ENCODE measurements at places on chromosomes 11 and 22.

- DNase-seq: no peak
Measured at GRCh38 chr11:34337016-34337415, 20.8 kb downstream of the ABTB2 start.

GRCh38 chr11:13993096-13993765 is 30.7 kb downstream of the SPON1 start:
- no peak for DNase-seq

- no peak for DNase-seq
Measured at GRCh38 chr11:74678591-74679512, 52.4 kb downstream of the CHRDL2 start.

- no peak for DNase-seq
Measured at GRCh38 chr11:37141707-37142106, 543.7 kb upstream of the RAG2 start.

DNA sequence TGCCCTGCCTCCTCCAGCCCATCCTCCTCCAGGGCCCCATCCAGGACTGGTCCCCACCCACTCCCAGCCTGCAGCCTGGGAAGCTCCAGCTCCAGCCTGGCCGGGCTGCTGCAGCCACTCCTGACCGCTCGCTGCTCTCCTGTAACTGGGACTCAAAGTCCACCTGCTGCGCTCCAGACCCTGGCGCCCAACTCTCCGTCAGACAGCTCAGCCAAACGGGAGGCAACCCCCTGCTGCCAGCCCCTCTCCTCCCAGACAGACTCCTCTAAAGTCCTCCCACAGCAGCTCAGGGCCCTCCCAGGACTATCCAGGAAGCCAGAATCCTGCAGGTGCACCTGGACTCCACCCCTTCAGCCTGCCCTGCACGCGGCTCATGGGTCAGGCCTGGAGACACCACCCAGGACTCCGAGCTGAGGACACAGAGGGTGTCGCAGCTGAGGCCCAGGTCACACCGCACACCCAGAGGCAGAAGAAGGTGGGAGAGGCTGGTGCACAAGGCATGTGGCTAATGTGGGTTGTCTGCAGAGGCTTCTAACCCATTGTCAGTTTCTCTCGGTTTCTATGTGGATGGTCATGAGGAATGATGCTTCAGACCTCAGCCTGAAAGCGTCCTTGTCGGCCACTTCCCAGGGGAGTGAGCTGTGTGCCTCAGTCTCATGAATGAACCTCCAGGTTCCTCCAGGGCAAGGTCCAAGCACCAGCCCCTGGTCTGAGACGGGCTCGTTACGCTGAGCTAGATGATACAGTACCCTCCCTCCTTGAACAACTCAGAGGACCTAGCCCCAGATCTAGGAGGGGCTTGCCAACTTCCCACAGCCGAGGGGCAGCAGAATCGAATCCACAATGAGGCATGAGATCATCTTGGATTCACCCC is 1514.8 kb downstream of the TBC1D22A start:
- no peak for DNase-seq

GRCh38 chr11:36092314-36093030 is 148.6 kb downstream of the LDLRAD3 start:
- DNase-seq: no peak

DNA sequence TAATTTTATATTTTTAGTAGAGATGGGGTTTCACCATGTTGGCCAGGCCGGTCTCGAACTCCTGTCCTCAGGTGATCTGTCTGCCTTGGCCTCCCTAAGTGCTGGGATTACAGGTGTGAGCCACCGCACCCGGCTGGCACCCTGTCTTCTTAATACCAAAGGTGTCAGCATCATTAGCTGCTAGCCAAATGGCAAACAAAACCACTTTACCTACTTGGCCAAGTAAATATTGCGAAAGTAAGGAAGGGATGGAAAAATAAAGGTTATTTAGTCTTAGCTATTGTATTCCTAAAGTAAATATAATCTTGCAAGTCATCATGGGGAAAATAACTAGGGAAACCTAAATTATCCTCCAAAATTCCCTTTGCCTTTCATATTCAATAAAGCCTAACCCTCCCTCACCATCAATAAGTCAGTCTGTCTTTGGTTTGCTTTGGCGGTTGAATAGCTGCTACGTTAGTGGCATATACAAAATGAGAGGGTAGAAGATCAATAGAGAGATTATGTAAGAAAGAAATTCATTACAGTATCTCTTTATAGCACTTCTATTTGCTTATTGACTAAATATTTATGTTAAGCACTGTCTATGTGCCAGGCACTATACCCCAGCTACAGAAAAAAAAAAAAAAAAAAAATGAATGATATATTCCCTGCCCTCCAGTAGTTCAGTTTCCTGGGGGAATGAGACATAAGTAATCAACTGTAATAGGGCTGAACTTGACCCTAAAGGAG is 40.2 kb upstream of the CFAP300 start:
- DNase-seq: no peak

- DNase-seq: no peak
Measured at GRCh38 chr22:38067028-38067415, 9.8 kb downstream of the PICK1 start.

DNA sequence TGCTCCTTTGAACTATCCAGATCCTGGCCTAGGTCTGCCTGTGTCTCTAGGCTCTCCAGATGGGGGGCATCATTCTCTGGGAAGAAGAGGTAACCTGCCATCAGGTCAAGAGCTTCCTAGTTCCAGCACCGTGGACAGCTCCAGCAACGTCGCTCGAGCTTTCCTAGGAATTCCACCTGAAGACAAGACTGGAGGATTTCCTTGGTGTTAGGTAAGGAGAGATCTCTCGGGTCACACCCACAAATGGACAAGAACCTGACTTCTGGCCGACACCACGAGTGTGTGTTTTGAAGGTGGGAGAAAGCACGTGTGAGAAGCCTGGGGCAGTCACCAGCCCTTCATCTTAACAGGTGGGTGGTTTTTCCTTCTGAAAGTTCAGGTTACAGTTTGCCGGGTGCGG is 1.2 kb downstream of the PRG3 start:
- no peak for DNase-seq

DNA sequence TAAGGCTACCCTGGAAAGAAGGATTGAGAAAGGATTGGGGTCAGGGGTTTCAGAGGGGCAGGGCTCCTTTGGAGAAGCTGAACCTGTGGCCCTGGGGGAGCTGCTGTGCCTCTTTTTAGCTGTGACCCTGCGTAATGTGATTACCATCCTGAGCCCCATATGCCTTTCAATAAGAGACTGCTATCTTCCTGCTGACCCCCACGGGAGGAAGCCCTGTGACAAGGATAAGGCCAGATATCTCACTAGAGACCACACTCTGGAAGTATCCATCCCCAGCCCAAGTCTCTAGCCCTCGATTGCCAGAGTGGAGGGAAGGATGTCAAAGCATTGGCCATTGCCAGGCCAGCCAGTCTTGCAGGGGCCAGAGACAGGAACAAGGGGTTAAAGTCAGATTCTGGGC is 4.8 kb upstream of the SLC39A13 start:
- DNase-seq: no peak

DNA sequence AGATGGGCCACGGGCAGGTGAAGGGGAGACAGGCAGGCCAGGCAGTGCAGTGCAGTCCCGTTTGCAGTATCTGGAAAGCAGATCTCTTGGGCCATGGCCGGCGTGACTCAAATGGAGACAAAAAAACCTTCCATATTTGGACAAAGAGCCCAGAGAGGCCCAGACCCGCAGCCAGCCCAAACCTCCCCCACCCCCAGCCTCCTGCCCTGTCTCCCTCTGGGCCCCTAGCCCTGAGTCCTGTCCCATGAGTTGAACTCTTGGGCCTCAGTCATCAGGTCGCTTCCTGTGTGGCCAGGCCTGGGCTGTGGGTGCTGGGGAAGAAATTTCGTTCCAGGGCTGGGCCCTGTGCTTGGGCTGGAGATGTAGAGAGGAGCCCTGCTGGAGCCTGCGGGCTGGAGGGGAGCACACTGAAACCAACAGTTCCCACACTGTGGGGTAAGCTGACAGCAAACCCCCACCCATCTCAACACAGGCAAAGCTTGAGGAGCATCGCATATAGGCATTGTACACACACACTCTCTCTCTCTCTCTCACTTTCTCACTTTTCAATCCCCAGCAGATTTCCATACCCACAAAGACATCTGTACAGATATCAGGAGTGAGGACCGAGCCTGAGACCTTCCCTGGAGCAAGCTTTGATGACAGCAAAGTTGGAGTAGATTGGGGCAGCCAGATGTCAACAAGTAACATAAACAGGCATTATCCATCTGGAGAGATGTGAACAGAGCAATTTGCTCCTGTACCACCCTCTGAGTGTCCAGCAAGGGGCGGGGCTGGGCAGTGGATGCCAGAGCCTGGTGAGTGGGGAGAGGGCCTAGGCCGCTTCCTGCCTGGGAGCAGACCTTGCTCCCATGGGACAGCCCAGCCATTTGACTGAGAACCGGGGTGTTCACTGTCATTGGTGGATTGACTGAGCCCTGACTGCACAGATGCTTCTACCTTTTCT is 17.2 kb downstream of the ARHGEF17 start:
- DNase-seq: no peak

GRCh38 chr22:46262449-46263215 is 511 bp downstream of the PKDREJ start:
- no peak for DNase-seq

GRCh38 chr11:92495107-92495793 is 270.6 kb downstream of the FAT3 start:
- no peak for DNase-seq

GRCh38 chr11:31802990-31803812 is 7.9 kb downstream of the PAX6 start:
- no peak for DNase-seq

- no peak for DNase-seq
Measured at GRCh38 chr11:79236541-79236971, 204.3 kb downstream of the TENM4 start.

DNA sequence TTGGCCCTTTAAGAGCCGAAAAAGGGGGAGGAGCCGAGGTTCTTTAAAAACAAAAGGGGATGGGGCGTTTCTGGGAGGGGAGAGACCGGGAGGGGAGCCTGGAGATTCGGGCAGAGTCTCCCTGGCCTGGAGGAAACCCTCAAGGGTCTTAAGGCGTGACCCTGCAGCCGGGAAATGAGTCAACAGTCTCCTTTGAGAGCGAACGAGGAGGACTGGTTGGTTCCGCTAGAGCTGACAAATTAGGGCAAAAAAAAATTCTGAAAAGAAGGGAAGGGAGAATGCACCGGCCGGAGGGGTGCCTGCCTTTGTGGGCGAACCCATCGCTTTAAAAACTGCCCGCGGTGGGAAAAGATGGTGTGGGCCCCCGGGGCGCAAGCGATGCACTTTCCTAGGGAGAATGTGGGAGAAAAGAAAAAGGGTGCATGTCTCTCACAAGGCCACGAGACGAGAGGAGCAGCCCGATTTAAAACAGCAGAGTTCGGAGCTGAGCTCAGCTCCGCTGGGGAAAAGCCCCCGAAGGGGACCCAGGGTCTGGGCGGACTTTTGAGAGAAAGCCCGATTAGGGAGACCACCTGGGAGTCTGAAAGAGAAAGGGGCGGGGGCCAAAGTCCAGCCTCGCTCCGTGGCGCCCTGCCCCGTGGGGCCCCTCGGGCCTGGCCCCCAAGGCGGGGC is 874 bp downstream of the ZFTA start:
- no peak for DNase-seq

DNA sequence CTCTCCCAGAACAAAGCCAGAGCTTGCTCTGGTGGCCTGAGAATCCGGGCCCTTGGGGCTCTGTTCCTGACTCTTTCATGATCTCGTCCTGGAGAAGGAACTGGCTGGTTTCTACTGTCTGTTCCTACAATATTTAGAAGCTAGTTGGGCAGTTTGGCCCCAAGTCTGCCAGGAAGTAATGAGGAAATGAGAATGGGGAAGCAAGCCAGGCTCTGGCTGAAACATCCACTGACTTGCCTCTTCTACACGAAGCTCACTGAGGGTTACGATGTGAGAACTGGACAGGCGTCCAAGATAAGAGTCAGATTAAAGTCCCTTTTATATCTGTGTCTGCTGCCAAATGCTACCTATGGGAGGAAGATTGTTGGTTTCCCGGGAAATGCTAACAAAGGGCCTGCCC is 110.0 kb upstream of the KIRREL3 start:
- no peak for DNase-seq

DNA sequence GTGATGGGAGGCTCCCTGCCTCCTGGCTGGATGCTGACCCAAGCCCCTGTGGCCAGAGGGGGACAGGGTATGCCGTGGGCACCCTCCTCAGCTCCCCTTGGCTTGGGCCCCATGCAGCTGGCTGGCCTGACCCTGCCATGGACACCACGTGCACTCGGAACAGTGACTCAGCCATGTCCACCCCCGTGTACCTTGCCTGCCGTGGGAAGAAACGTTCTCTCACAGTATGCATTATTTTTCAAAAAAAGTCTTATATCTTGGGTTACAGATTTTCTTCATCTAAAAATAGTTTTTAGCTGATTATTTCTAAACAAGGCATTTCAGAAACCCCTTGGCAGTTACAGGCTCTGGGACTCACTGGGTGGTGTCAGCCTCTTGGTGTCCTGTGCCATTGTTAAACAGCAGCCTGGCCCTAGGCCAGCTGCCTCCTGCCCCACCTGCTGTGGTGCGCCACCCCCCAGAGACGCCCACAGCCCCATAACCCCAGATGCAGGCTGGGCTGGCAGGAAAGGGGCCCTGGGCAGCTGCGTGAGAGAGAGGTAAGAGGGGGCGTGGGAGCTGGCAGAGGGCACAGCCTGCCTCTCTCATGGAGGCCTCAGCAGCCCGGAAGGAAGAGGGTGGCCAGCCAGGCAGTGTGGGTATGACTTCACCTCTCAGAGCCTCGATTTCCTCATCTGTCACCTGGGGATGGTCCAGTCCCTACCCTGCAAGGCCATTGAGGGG is 99.8 kb downstream of the MORC2 start:
- no peak for DNase-seq

DNA sequence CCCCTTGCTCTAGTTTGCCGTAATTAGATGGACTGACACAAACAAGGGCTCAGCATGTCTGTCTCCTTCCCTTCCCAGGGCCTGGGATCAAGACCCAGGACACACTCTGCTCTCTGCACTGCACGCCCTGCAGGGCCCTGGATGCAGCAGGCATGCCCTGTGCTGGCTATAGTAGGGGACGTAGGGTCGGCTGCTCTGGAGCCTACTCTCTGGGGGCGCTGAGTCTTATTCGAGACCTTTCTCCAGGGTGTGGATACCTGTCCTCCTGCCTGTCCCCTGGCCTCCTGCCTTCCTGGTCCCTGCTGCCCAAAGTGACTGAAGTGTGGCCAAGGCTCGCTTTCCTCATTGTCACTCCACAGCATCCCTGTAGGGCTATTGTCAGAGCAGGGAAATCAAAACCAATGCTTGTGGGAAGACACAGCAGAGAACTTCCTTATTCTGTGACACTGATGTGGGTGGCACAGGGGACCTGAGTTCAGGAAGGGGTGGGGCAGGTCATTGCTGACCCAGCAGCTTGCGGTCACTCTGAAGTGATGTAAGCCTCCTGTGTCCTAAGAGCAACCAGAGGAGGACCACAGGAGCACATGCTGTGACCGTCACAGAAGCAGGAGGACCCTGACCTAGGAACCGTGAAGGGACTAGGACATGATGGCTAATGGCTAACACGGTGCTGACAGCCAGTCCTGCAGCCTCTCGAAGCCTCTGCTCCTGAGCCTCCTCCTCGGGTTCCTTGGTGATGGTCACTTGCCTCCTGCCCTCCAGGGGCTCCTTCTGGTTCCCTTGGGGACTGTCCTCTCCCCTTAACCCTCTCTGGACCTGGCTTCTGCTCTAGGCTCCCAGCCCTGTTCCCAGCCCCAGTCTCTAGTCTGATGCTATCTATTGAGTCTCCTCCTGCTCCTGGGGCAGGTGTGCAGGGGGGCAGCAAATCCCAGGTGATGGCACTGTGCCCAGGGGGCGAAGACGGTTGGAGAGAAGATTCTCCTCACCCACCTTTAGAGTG is 10.3 kb downstream of the APOBEC3A start:
- DNase-seq: no peak
